Lung microvascular endothelial cell (primary cell): ENCODE measurements at places on chromosomes 5 and 9. TPM values are rescaled to one million over a fixed set of nuclear protein-coding genes. Genes with fewer than 3 reads are reported as not detected.
A peak's percentile ranks its signal among the peaks of the same experiment; 100 is the strongest.

- peak; percentile 41 for DNase-seq
These were observed 46.4 kb downstream of the ERMP1 start for GRCh38 chr9:5786370-5787127.

DNA sequence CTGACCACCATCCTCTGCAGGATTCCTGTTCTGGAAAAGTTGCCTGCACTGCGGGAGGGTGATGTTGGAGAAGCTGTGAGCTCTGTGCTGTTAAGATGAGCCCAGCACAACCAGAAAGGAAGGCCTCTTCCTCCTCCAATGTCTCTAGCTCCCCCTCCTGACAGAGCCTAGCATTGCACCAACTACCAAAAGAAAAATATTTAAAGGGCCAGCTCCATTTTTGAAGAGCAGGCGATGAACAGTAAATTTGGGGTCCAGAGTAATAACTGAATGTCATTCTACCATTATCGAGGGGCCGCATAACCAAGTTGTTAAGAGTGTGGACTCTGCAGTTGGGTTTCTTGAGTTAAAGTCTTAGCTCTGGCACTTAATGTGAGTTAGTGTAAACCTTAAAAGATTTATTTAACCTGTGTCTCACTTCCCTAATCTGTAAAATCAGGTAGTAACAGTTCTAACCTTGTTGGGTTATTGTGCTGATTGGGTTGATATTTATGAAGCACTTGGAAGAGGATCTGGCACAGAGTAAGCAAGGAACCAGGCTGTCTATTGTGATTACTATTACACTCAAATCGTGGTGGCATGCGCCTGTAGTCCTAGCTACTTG is 3.9 kb downstream of the TEX53 start:
- peak; percentile 83 for DNase-seq

IZUMO3 gene
- not detected in 2 replicates for total RNA-seq

GRCh38 chr9:109109967-109110328 is 9.8 kb downstream of the TMEM245 start:
- DNase-seq: peak; percentile 22

GRCh38 chr5:32942225-32942989 is 231.3 kb downstream of the NPR3 start:
- DNase-seq: peak; percentile 63

- no peak for DNase-seq
These were observed 158.8 kb downstream of the DEPDC1B start for GRCh38 chr5:60540856-60541805.

CEL gene
- under 0.01 TPM in 2 replicates for total RNA-seq

RELL2 gene
- total RNA-seq: 5.6 and 6.1 TPM in 2 replicates

DNA sequence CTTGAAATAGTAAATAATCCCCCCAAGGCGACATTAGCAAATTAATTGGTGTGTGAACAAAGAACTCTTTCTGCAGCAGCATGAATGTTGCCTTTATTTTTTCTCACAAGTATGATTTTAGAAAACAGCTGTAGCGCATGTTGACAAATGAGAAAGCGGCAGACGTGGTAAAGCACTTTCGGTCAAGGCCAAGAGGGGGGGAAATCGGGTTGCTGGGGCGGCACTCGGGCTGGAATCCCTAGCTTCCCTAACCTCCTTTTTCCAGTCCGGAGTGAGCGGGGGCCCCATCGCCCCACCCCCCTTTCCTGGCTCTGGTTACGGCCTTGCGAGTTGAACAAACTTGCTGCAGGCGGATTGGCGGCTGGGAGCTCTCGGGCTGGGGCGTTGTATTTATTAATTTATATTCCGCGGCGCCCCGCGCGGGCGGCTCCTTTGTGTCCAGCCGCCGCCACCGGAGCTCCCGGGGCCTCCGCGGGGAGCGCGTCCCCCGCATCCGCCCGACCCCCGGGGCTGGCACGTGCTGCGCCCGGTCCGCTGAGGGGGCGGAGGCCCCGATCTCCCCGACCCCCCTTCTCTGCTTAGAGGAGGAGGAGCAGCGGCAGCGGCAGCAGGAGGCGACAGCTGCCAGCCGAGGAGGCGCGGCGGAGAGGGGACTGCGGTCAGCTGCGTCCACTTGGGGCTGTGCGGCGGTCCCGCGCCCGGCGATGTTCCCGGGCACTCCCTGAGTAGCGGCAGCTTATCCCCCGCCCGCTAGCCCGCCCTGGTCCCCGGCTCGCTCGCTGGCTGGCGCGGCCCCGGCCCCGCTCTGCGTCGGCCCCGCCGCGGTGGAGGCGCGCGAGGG is at the start of gene RHOBTB3:
TSS of gene RHOBTB3 (plus strand) at position 607 of the 841 bp plus-strand sequence. CDS start 347 bp downstream, outside the sequence.
- peak; percentile 85 for DNase-seq

DNA sequence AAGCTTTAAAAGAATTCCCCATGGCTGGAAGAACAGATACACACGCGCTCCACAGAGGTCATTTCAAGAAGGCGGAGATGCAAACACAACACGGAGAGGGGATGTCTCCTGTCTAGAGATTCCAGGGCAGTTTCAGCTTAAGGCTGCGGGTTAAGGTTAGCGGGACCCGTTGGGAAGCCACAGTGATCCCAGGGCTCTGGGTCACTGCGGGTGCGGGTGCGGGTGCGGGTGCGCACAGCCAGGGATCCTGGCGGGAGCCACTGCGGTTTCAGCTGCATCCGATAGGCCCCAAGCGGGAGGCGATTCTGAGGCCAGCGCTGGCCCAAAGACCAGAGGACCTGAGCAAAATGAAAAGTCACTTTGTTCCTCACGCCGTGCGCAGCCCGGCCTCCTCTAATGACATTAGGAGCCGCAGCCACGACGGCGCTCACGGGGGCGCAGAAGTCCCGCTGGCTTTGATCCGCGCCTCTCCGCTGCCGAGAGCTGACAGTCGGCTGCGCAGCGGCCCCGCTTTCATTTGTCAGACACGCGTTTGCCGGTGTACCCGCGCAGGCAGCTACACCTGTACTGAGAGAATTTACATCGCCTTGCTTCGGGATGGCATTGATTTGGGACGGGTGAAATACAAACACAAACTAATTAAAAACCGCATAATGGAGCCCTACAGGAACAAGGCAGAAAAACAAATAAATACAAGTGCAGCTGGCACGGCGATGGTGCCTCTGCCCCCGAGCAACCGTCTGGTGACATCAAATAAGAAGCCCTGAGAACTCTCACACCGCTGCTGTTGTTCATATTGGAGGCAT is 5.3 kb upstream of the IRX1 start:
- DNase-seq: no peak
